IMR-90 (cell line): ENCODE measurements at places on chromosomes 7 and 10. TPM values are rescaled to one million over a fixed set of nuclear protein-coding genes. Genes with fewer than 3 reads are reported as not detected.

The TMEM184A gene
- total RNA-seq: 0.28 and 0.36 TPM in 2 replicates

The GHRHR gene
- not detected in 2 replicates for total RNA-seq

The CHST3 gene
- 9.0 and 10.6 TPM in 2 replicates for total RNA-seq

The CNNM1 gene
- 0.18 and 0.28 TPM in 2 replicates for total RNA-seq

The CXCL12 gene
- 15.8 and 16.9 TPM in 2 replicates for total RNA-seq

The ZNF488 gene
- under 0.01 TPM in 2 replicates for total RNA-seq

The TBATA gene
- not detected in 2 replicates for total RNA-seq

The VWDE gene
- 0.18 and 0.28 TPM in 2 replicates for total RNA-seq

The PARD3 gene
- total RNA-seq: 34.2 and 37.5 TPM in 2 replicates

The C10orf143 gene
- 0.36 and 0.56 TPM in 2 replicates for total RNA-seq

The CREB5 gene
- total RNA-seq: 7.3 and 11.1 TPM in 2 replicates

DNA sequence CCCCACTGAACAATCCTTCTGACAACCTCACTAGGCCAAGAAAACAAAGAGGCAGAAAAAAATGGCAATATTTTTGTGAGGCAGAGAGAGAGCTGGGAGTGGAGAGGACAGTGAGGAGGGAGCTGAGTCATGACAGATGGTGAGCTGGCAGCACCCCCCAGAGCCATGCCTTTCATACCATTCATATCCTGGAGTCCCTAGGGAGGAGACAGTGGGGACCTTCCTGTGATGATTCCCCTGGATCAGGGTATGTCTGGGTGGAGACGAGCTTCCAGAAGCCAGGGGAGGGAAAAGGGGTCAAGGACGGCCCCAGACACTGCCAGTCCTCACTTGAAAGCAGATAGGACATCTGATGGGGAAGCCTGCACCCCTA, 160.5 kb downstream of the ADAM12 start:
- peak; percentile 75 for DNase-seq
- H3K36me3 ChIP-seq: no peaks in the 10 kb centered on the region
- no peak overlapping the region for H3K4me3 ChIP-seq
- H3K27me3 ChIP-seq: no peaks in the 10 kb centered on the region
- peaks cover 8% of the 10 kb centered on the region; the same call in 1 of the 2 replicates for H3K4me1 ChIP-seq

DNA sequence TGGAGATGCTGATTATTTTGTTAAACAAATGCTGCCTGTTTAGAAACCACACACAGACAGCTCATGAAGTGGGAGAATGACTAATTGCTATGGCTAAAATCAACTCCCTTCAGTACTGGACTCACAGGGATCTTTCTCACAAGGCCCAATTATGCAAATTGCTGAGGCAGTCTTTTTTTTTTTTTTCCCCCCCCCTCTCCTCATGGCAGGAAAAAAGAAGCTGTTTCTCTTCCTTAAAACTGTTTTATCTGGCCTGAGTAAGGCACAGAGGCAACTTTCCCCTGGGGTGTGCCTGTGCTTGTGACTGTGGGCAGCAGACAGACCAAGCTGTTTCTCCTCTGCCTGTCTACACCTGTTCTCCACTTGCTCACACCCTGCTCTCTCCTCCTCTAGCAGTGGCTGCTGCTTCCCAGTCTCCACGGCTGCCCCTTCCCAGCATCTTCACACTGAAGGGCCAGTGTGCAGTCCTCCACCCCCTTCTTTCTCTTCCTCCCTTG, 65.4 kb upstream of the STEAP1B start:
- H3K27me3 ChIP-seq: no peaks in the 10 kb centered on the region
- H3K36me3 ChIP-seq: no peaks in the 10 kb centered on the region
- peak; percentile 74 for DNase-seq
- H3K27ac ChIP-seq: peak overlapping the region; percentile 73

- no peak overlapping the region for H3K4me3 ChIP-seq
- H3K36me3 ChIP-seq: no peaks in the 10 kb centered on the region
- H3K27me3 ChIP-seq: no peaks in the 10 kb centered on the region
- no peak for DNase-seq
- H3K4me1 ChIP-seq: no peaks in the 10 kb centered on the region
- H3K27ac ChIP-seq: no peak overlapping the region
Observed at GRCh38 chr10:123890756-123891143, 857 bp downstream of the CPXM2 start.

GRCh38 chr10:3400348-3400747, 227.8 kb upstream of the PITRM1 start:
- no peaks in the 10 kb centered on the region for H3K27me3 ChIP-seq
- peak; percentile 59 for DNase-seq
- H3K27ac ChIP-seq: no peak overlapping the region; the same call in 1 of the 2 replicates

GRCh38 chr10:74822521-74823089, 3.8 kb upstream of the KAT6B start:
- H3K27me3 ChIP-seq: no peaks in the 10 kb centered on the region
- no peak overlapping the region for H3K27ac ChIP-seq
- peak; percentile 83 for DNase-seq
- H3K36me3 ChIP-seq: no peaks in the 10 kb centered on the region
- no peak overlapping the region for H3K4me3 ChIP-seq
- peaks cover 16% of the 10 kb centered on the region for H3K4me1 ChIP-seq

DNA sequence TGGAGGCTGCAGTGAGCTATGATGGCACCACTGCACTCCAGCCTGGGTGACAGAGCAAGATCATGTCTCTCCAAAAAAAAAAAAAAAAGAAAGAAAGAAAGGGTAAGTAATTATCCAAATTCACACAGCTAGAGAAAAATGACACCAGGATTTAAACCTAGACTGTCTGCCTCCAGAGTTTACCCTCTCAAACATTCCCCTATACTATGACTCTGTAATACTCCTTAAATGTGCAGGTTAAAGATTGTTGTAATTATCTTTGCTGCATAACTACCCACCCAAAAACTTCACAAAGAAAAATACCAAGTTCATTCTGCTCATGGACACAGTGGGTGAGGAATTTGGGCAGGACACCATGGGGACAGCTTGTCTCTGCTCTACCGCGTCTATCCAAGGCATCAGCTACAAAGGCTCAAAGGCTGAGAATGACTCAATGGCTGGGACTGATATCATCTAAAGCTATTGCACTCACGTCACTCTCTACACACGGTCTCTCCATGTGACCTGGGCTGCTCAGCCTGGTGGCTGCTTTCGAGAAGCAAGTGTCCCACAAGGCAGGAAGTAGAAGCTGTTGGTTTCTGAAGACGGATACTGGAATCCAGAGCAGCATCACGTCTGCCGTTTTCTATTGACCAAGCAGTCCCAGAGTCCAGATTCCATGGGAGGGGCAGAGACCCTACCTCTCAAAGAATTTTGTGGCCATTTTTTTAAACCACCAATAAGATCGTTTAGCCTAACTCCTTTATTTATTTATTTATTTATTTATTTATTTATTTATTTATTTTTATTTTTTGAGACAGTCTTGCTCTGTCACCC, 185.7 kb upstream of the AUTS2 start:
- H3K27ac ChIP-seq: no peak overlapping the region
- no peaks in the 10 kb centered on the region for H3K36me3 ChIP-seq
- H3K27me3 ChIP-seq: no peaks in the 10 kb centered on the region
- no peak overlapping the region for H3K4me3 ChIP-seq

- H3K27ac ChIP-seq: no peak overlapping the region
- DNase-seq: no peak
- H3K27me3 ChIP-seq: no peaks in the 10 kb centered on the region
- no peaks in the 10 kb centered on the region for H3K4me1 ChIP-seq
- no peak overlapping the region for H3K4me3 ChIP-seq
- peaks cover 18% of the 10 kb centered on the region for H3K36me3 ChIP-seq
Observed at GRCh38 chr7:158907390-158907789, 51.0 kb downstream of the DYNC2I1 start.

DNA sequence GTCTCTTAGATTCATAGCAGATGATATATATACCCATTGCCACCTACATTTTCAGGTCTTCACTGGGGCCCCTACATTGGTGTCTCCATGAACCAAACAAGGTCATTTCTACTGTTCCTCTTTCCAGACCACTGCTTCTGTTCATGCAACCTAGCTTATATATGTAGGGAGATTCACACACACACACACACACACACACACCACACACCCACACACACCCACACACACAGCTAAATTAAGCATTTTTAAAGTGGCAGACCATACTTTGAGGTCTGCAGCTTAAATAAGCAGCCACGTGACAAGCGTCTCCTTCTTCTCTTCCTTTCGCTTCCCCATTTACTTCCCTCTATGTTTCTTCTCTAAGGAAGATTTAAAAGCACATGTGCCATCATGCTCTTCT, 70.0 kb upstream of the CC2D2B start:
- no peaks in the 10 kb centered on the region for H3K27me3 ChIP-seq
- H3K4me3 ChIP-seq: no peak overlapping the region
- H3K27ac ChIP-seq: no peak overlapping the region
- DNase-seq: no peak
- no peaks in the 10 kb centered on the region for H3K36me3 ChIP-seq

DNA sequence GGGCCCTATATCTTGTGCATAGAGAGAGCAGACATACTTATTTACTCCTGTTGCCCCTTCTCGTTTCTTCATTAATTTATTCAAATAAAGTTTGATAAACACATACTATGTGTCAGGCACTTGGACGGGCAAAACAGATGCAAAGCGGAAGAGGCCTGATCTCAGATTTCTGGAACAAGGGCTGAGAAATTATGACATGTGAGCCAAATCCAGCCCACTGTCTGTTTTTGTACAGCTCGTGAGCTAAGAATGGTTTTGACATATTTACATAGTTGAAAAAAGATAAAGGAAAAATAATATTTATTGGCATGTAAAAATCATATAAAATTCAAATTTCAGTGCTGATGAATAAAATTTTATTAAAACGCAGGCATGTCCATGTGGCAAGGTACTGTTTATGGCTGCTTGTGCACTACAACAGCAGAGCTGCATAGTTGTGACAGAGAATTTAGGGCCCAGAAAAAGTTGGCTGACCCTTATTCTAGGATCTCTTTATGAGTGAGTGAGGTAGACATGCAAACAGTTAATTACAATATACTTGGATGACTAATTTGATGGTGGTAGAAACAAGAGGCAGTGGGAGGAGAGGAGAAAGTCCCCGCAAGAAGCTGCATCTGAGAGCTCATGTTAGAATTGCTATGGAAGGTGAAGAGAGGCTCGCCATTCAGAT, 68.1 kb upstream of the ITPRID1 start:
- DNase-seq: no peak
- no peaks in the 10 kb centered on the region for H3K4me1 ChIP-seq
- H3K27ac ChIP-seq: no peak overlapping the region

- H3K36me3 ChIP-seq: no peaks in the 10 kb centered on the region
- no peak overlapping the region for H3K27ac ChIP-seq
- peaks cover 4% of the 10 kb centered on the region; the same call in 1 of the 2 replicates for H3K4me1 ChIP-seq
- DNase-seq: peak; percentile 72
Observed at GRCh38 chr7:82740246-82740848, 296.8 kb upstream of the CACNA2D1 start.

- H3K27me3 ChIP-seq: peaks cover 31% of the 10 kb centered on the region
- no peaks in the 10 kb centered on the region for H3K36me3 ChIP-seq
- H3K4me1 ChIP-seq: peaks cover 2% of the 10 kb centered on the region
- DNase-seq: no peak
Observed at GRCh38 chr7:151900986-151901621, 24.2 kb upstream of the PRKAG2 start.

GRCh38 chr7:139362981-139363380, 3.3 kb downstream of the LUC7L2 start:
- peaks cover 2% of the 10 kb centered on the region for H3K4me1 ChIP-seq
- DNase-seq: no peak
- no peak overlapping the region for H3K27ac ChIP-seq
- H3K27me3 ChIP-seq: no peaks in the 10 kb centered on the region
